ENCODE measurements at places on chromosomes 2 and 18. TPM values are rescaled to one million over a fixed set of nuclear protein-coding genes. Genes with fewer than 3 reads are reported as not detected.

Gene APLF
- total RNA-seq = 5.6 TPM

Gene SATB2
- 11.7 TPM for total RNA-seq

Gene ASAP2
- total RNA-seq = 63.4 TPM

Gene GRB14
- 10.4 TPM for total RNA-seq

Gene SLC5A7
- total RNA-seq = not detected

Gene KCNG3
- not detected for total RNA-seq

Gene STARD7
- total RNA-seq = 116 TPM

Gene CFAP65
- total RNA-seq = 0.03 TPM

Gene HOXD3
- 0.26 TPM for total RNA-seq

Gene SCN7A
- total RNA-seq = not detected

Gene EFEMP1
- 3,873 TPM for total RNA-seq

Gene CHST9
- total RNA-seq = not detected

Gene RBM43
- 8.1 TPM for total RNA-seq

Gene CASP10
- 6.8 TPM for total RNA-seq

Measured in smooth muscle cell of the pulmonary artery (primary cell).